ENCODE measurements at places on chromosomes 13 and 19.

- DNase-seq = no peak
These were observed 7.1 kb downstream of the LAMP1 start for GRCh38 chr13:113304121-113304520.

- no peak for DNase-seq
These were observed 155.3 kb upstream of the ZNF507 start for GRCh38 chr19:32189956-32190706.

DNA sequence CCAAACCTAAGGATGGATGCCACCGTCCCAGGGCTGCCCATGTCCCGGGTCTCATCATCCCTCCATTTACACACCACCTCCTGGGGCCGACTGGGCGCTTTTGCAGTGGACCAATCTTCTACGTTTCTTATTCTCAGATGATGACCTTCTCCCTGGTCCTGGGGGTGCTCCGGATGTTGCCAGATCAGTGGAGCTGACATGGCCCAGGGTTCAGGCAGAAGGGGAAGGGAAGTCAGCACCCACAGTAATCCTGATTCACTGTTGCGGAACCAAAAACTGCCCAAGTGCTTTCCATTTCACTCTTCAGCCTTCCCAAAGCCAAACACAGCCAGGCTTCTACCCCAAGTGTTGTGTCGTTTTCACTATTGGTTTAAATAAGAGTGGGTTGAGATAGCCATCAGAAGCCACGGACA lies 29.8 kb downstream of the RAB20 start:
- DNase-seq = no peak

DNA sequence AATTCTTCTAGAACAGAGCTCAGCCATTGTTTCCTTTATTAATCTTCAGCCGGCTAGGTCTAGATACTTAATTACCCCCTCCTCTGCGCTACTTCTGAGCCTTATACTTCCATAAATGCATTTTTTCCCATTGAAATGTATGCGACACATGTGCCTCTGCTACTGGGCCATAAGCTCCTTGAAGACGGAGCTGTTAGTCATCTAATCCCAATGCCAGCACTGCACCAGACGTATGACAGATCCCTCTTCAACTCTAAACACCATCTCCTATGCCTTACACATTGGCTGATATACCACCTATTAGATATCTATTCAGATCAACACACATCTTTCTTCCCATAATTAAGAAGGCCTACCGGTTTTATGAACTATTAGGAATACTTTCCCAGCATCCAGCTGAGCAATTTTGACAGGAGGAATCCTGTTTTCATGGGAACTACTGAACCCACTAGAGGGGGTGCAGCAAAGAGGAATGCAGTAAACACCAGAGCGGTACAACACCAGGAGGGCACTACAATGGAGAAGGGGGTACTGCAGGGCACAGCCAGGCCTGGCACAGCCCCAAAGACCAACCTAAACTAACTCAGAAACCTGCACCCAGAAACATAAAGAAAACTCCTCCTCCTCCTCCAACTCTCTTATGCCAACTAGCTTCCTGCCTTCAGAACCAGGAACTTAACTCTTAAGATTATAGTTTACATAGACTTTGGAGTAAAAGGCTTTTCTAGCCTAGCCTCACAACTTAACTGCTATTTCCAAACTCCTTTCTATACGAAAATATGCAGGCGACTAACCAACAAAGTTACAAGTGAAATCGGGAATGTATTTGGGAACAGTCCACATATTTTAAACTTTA lies 18.7 kb downstream of the STK24 start:
- no peak for DNase-seq

- no peak for DNase-seq
These were observed 1707.9 kb upstream of the PRR20A start for GRCh38 chr13:55432814-55433213.

All from activated CD4-positive, alpha-beta T cell treated with anti-CD3 and anti-CD28 coated beads, Interleukin-2, amount 50 U/mL, for 16 hours (primary cell).